ENCODE measurements at places on chromosomes 3 and 15.

DNA sequence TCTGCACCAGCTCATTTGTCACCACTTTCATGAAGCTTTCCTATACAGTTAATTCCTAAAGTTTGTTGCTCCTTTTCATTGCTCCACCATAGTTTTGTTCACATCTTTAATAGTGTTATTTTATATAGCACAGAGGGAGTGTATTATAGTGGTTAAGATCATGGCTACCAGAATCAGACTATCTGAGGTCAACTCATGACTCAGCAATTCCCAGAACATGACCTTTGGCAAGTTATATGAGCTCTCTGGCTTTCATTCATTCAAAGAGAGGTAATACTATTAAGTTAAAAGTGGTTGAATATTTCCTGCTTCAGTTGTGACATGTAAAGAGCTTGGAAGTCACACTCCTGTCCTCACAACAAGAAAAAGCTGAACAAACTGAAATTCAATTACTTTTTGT, 1073.5 kb downstream of the NAALADL2 start:
- peaks cover 6% of the 10 kb centered on the region for H3K4me1 ChIP-seq
- no peak for DNase-seq
- H3K27ac ChIP-seq = no peak overlapping the region
- H3K36me3 ChIP-seq = peaks cover 14% of the 10 kb centered on the region
- H3K4me3 ChIP-seq = no peak overlapping the region
- H3K27me3 ChIP-seq = no peaks in the 10 kb centered on the region

- H3K27me3 ChIP-seq = no peaks in the 10 kb centered on the region
- no peak for DNase-seq
- H3K4me3 ChIP-seq = no peak overlapping the region
- no peak overlapping the region for H3K27ac ChIP-seq
- no peaks in the 10 kb centered on the region for H3K4me1 ChIP-seq
Observed at GRCh38 chr3:49591615-49592014, 37.3 kb downstream of the BSN start.

DNA sequence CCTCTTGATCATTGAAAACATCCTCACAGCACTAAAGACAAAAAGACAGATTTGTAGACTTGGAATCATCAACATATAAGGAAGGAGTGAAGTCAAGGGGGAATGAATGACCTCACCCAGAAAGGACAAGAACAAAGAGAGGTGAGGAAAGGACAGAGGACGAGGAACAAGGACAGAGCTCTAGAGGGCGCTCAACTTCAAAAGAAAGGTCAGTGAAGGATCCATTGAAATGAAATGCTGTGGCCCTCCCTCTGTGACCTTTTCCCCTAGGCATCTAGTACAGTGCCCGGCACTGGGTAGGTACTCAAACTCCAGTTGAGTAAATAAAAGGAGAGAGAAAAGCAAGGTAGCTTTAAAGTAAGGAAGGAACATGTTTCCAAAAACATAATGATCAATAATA, 2.6 kb downstream of the ATP8B4 start:
- H3K36me3 ChIP-seq = no peaks in the 10 kb centered on the region
- H3K27me3 ChIP-seq = no peaks in the 10 kb centered on the region
- H3K27ac ChIP-seq = no peak overlapping the region
- H3K4me3 ChIP-seq = peak overlapping the region; percentile 5
- no peaks in the 10 kb centered on the region for H3K4me1 ChIP-seq

DNA sequence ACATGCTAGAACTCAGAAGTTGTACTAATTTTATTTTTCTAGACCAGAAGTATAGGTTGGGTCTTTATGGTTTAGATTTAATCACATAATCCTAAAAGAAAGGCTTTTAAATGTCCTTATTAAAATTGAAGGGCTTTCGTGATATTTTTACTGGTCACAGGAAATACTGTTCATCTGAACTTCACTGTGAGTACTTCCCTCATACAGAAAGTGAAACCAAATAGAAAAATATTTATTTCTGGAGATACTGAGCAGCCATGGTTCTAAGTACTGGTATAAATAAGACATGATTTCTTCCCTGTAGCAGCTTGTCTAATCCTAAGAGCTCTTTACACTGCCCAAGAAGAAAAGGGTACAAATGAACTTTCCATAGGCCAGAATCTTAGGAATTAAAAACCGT, 2.0 kb downstream of the SNRK start:
- H3K36me3 ChIP-seq = no peaks in the 10 kb centered on the region
- H3K4me3 ChIP-seq = no peak overlapping the region
- no peak overlapping the region for H3K27ac ChIP-seq

GRCh38 chr15:101551696-101552591, 62.4 kb upstream of the PCSK6 start:
- H3K4me1 ChIP-seq = no peaks in the 10 kb centered on the region
- no peak overlapping the region for H3K27ac ChIP-seq
- DNase-seq = no peak
- peaks cover 3% of the 10 kb centered on the region for H3K27me3 ChIP-seq
- H3K4me3 ChIP-seq = no peak overlapping the region
- peaks cover 6% of the 10 kb centered on the region for H3K36me3 ChIP-seq

DNA sequence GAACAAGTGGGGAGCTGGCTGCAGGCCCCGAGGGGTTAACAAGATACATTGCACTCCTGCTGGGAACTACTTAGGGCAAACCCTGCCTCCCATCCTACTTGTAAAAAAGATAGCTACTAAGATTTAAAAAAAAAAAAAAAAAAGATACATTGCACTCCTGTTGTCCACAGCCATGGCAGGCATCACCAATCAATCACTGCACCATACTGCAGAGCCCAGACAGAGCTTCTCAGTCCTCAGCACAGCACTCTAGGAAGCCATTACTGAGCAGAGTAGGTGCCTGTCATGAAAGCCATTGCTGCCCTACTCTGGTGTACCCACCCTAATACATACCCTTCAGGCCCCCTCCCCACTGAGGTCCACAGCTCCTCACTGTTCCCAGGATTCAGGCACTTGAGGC, 64.8 kb downstream of the RASGRF1 start:
- H3K36me3 ChIP-seq = peaks cover 13% of the 10 kb centered on the region
- peaks cover 8% of the 10 kb centered on the region for H3K4me1 ChIP-seq
- no peak overlapping the region for H3K4me3 ChIP-seq
- H3K27me3 ChIP-seq = peaks cover 6% of the 10 kb centered on the region

GRCh38 chr15:37548116-37548515, 386.3 kb upstream of the TMCO5A start:
- H3K27ac ChIP-seq = no peak overlapping the region
- H3K4me1 ChIP-seq = no peaks in the 10 kb centered on the region
- no peak for DNase-seq
- no peak overlapping the region for H3K4me3 ChIP-seq

- H3K4me1 ChIP-seq = peaks cover 6% of the 10 kb centered on the region
- H3K27ac ChIP-seq = no peak overlapping the region
- no peak overlapping the region for H3K4me3 ChIP-seq
- no peaks in the 10 kb centered on the region for H3K36me3 ChIP-seq
Observed at GRCh38 chr3:52123106-52123725, 31.0 kb downstream of the POC1A start.

GRCh38 chr3:59334585-59334984, 284.8 kb upstream of the CFAP20DC start:
- no peak for DNase-seq
- H3K27ac ChIP-seq = no peak overlapping the region
- H3K4me3 ChIP-seq = no peak overlapping the region
- H3K36me3 ChIP-seq = no peaks in the 10 kb centered on the region

Data from glutamatergic neuron (in vitro differentiated cells).